ENCODE measurements at places on chromosomes 7 and 10.

DNA sequence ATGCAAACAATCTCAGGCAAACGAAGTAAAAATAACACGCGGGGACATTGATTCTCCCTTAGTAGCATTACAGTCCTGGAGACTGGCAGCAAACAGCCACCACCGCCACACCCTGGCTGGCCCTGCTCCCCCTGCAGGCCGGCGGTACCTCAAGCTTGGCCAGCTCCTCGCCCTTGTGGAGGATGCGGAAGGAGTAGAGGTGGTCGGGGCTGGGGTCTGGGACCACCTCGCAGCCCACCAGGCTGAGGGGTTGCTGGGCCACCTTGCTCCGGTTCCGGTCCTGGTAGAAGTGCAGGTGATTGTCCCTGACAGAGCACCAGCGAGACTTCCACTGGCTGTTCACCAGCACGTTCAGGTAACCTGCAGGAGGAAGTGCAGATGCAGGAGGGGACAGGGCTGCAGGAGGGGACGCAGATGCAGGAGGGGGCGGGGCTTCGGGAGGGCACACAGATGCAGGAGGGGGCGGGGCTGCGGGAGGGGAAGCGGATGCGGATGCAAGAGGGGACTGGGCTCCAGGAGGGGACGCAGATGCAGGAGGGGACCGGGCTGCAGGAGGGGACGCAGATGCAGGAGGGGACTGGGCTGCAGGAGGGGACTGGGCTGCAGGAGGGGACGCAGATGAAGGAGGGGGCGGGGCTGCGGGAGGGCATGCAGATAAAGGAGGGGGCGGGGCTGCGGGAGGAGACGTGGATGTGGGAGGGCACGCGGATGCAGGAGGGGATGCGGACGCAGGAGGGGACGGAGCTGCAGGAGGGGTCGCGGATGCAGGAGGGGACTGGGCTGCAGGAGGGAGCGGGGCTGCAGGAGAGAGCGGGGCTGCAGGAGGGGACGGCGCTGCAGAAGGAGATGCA, 65.7 kb downstream of the VWA2 start:
- peak; percentile 4 for DNase-seq

DNA sequence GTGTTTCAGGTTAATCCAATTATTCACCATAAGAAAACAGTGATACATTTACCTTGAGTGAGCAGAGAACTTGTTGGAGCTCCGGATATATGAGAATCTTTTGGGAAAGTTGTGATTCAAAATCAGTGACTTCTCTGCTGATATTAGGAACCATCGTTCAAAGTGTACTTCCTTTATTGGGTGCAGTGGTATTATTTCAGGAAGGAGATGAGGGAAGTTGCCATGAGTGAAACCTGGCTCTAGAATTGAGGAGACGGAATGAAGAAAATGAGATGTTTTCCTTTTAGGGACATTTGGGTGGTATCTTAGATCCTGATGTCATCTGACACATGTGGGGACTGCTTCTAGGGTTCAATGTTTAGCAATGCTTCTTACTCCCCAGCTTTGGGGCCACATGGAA, 343.9 kb downstream of the ABCA13 start:
- no peak for DNase-seq

- no peak for DNase-seq
Measured at GRCh38 chr7:4722308-4722707, 40.2 kb downstream of the FOXK1 start.

DNA sequence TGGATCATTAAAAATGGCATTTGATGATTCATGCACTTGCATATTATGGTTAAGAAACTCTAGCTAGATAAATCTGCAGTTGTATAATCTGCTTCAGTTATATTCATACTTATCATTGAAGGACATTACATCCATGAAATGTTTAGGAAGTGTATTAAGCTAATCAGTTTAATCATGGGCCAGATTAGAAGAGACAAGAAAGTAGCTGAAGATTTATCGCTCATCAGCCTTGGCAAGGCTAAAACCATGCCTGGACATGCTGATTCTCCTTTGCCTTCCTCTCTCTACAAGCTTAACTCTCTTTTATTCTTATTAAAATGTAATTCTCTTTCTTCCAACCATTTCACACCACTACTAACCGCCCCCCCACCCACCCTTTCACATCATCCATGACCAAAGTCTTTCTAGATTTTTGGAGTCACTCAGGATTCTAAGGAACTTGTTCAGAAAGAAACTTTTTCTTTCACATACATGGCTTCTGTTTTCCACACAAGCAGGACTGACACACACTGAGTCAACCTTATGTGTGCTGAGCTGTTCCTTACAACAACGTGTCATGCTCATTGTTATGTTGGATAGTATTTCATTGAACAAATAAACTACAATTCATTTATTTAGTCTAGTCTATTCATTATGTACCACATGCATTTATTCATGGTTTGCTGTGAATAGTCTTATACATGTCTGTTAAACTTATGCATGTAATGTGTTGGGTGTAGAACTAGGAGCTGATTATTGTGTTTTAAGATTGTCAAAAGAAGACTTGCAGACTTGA, 227.3 kb upstream of the SP8 start:
- no peak for DNase-seq

DNA sequence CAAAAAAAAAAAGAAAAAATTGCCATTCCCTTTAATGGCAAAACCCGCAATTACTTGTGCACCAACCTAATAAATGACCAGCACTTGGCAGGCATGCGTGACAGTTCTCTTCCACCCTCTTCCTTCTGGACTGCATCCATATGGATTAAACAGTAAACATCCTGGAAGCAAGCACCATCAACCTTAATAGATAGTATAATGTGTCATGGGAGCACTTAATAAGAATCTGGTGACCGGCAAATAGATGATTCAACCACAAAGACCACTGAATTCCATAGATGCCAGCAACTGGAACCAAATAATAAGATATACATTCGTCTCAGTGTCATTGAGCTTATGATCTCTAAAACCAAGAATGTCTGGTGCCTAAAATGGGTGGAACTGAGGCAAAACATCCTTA, 610.2 kb downstream of the CALN1 start:
- no peak for DNase-seq

DNA sequence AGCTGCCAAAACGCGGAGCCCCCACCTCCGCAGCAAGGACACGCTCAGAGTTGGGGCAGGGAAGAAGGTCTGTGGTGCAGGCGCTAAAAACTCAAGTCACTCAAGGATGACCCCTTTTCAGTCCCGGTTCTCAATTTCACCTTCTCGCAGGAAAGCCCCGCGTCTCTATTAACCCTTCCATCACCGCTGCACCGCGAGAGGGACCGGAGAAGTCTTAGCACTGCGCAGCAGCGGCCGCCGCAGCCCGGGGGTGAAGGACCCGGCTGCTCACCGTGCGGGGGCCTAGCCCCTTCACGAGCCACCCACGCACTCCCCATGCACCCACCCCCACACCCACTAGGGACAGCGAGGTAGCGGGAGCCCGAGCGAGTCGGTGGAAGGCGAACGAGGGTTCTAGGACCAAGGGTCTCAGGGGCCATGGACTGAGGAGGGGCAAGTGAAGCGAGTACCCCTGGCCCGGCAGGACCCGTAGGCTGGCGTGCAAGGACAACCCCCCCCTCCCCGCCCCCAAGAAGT, 162.9 kb downstream of the SH3PXD2A start:
- no peak for DNase-seq

DNA sequence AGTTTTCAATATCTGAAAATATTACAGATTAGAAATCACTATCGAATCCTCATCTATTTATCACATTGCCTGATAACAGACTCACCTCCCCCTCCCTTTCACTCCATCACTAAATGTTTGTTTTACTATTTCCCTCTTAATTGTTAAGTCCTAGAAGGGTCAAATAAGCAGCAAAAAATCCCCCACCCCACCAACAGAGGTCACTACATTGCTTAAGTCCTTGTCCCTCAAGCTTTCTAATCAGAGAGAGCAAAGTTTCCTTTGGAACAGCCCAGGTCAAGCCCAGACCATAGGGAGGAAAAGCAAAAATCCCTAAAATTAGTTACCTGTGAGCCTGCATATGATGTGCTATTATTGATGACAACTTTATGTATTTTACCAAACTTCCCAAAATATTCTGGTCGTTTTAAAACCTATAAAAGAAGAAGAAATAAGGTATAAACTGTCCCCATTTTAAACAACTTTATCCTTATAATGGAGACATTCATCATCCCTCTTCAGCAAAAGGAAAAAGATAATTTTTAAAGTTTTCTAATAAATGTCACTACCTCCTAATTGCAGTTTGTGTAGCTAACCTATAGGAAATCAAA, 95.0 kb downstream of the CNOT4 start:
- DNase-seq = no peak

DNA sequence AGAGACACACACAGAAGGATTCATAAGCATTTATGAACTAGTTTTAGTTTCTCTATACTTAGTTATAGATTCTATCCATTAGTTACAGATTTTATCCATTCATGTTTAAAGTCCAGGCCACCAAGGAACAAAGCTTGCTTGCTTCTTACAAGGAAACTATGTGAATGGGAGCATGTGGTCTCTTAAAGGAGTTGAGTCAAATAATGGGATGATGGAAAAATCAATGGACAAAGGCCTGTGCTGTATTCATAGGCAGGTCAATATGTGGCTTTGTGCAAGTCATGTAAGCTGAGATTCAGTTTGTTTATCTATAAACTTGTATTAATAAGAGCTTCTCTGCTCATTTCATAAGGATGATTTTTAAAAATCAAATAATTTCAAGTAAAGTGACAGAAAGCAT, 172.8 kb upstream of the CDK1 start:
- no peak for DNase-seq

DNA sequence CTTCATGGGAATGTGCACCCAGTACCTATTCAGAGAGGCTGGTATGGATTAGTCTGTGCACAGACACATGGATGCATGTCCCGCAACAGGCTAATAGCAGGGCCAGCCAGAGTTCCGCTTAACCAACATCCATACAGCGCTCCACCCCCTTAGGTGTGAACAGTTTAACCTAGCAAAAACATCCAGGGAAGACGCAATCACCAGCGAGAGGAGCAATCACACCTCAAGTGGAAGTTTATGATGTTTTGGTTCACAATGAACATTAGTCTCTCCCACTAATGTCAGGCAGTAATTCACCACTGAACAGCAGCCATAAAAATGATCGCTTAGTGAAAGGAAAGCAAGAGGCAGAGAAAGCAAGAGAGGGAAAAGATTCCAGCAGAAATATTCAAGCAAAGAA, 91.1 kb downstream of the PLXNA4 start:
- DNase-seq = no peak

DNA sequence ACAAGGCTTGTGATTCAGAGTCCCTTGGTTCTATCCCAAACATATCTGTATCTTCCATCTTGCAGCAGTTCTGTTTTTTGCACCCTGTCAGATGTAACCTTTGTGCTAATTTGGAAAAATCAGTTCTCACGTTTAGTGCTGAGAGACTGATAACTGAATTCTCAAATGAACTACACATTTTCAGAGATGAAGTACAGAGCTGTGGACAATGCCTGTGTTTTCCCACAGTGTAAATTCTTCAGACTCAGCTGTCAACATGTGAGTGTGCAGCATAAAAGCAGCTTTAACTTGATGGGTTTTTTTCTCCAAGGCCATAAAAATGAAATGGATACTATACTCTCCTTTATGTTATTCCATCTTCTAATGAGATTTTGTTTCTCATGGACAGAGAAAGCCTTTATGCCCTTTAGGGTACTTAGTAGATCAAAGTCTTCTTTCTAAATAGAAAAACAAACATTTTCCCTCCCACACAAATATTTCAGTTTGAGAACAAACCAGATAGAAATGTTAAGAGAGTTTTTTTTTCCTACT, 150.9 kb downstream of the SEMA3A start:
- DNase-seq = no peak

- DNase-seq = no peak
Measured at GRCh38 chr10:26682931-26683330, 14.6 kb upstream of the PDSS1 start.

DNA sequence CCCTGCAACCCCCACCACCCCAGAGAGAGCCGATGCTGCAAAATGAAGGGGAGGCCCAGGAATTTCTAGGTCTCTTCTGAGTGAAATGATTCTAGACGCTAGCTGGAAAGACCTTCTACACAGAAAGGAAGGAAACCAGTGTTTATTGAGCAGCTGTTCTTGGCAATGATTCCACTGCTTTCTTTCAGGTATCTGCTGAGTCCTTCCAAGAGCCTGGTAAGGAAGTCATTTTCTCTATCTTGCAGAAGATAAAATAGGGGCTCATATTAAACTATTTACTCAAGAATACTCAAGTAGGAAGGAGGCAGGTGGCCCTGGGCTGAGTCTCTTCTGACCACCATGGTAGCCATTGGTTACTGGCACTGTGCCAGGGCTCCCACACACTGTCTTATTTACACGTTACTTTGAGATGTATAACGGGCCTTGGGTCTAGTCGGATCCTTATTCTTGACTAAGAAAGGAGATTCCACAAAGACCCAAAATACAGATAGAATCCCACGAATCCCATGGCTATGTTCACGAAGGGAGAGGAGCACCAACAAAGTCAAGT, 112.1 kb downstream of the GALNT11 start:
- DNase-seq = no peak

DNA sequence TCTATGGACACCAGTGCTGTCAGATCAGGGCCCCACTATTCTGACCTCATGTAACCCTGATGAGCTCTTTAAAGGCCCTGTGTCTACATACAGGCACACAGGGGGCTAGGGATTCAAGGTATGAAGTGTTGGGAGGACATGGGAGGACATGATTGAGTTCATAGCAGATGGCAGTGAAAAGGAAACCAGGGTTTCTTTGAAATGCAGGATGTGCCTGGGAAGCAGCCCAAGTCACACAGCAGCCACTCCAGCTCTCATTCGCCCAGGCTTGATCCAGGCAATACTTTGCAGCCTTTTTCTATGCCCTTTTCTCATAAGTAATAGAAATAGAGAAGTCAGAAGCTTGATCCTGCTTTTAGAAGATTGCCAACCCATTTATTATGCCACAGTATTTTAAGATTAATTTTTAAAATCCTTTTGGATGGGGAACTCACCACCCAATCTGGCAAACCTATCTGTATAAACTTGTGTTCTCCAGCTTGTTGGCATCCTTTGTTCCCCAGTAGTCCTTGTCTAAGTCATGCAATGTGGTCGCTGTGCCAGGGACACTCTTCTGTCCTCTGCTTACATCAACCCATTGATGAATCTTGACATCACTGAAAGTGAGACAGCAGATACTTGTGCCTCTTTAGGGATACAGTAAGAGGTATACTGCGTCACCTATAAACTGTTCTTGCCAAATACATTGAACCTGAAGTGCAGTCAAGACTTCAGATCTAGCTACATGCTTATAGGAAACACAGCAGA, 95.0 kb downstream of the TAF3 start:
- no peak for DNase-seq

GRCh38 chr10:33930079-33930478, 595.6 kb upstream of the NRP1 start:
- DNase-seq = no peak

GRCh38 chr7:127581716-127582115, 3.7 kb downstream of the GCC1 start:
- no peak for DNase-seq

DNA sequence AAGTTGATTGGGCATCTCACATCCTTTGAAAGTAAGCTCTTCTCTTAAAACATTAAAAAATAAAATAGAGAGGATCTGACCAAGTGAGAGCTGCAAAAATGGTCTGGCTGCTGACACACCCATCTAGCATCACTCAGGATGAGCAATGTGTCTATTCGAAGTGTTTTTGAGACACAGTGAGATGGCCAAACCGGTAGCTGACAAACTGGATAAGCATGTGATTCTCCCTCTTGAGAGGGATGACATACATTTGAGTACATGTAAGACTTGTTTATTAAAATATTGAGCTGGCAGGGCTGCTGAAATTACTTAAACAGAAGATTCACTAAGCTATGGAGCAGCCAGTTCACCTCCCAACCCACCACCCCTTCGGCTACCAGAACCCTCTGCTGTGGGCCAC, 333.9 kb downstream of the ADRA2A start:
- DNase-seq = no peak
